Astrocyte (in vitro differentiated cells and primary cell): ENCODE measurements at places on chromosomes 1 and 21. TPM values are rescaled to one million over a fixed set of nuclear protein-coding genes. Genes with fewer than 3 reads are reported as not detected.

Gene OR2T5
- total RNA-seq, result not detected in 2 replicates

Gene UBXN10
- total RNA-seq, result 0.09 and 0.19 TPM in 2 replicates

Gene PDPN
- 39.7 and 59.2 TPM in 2 replicates for total RNA-seq

Gene AK2
- 126 and 138 TPM in 2 replicates for total RNA-seq

Gene JAM2
- 3.7 and 7.2 TPM in 2 replicates for total RNA-seq

Gene C1QC
- total RNA-seq, result not detected in 2 replicates

Gene POFUT2
- 109 and 119 TPM in 2 replicates for total RNA-seq

Gene EPHB2
- 7.5 and 8.4 TPM in 2 replicates for total RNA-seq

Gene RXRG
- total RNA-seq, result 0.29 TPM in 1 of 2 replicates, not detected in the other

Gene TLCD4
- total RNA-seq, result 0.99 and 1.8 TPM in 2 replicates

Gene MYCL
- 3.3 and 3.8 TPM in 2 replicates for total RNA-seq

Gene ROR1
- 38.3 and 40.5 TPM in 2 replicates for total RNA-seq
